ENCODE measurements at places on chromosomes 16 and 17.

DNA sequence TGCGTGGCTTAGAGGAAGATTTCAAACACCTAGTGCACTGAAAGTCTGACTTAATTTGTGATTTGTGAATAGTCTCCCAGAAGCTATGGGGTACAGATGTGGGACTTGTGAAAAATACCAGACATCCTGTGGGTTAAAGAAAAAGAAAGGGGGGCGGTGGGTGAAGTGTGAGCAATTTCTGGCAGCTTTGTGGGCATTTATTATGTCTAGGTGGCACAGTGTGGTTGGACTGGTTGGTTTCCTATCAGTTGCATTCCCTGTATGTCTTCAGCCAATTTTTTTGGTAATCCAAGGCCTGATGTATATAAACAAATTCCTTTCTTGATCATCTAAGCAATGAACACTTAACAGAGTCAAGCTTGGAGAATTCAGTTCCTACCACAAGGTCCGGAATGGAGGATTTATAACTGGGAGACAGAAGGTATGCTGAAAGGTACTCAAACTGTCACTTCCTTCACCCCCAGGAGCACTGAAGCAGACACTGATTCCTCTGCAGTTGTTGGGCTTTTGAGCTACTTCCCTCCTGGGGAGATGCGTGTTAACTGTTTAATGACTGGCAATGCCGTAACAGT lies 211.6 kb downstream of the WWOX start:
- DNase-seq, result no peak

- no peak for DNase-seq
These were observed 53.9 kb upstream of the ACSF3 start for GRCh38 chr16:89039756-89040155.

DNA sequence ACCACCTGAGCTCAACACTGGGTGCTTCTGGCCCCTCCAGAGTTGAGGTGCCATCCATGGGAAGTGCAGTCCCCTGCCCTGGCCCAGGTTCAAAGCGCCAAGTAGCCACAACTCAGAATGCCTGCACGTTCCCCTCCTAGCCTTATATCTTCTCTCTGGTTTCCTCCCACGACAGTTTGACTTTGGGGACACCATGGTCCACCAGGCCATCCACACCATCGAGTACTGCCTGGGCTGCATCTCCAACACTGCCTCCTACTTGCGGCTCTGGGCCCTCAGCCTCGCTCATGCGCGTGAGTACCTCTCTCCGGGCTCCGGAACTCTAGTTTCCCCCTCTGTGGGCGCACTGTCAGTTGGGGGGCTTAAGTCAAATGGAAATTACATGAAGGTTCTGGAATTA lies 22.4 kb upstream of the NAGLU start:
- DNase-seq, result no peak

DNA sequence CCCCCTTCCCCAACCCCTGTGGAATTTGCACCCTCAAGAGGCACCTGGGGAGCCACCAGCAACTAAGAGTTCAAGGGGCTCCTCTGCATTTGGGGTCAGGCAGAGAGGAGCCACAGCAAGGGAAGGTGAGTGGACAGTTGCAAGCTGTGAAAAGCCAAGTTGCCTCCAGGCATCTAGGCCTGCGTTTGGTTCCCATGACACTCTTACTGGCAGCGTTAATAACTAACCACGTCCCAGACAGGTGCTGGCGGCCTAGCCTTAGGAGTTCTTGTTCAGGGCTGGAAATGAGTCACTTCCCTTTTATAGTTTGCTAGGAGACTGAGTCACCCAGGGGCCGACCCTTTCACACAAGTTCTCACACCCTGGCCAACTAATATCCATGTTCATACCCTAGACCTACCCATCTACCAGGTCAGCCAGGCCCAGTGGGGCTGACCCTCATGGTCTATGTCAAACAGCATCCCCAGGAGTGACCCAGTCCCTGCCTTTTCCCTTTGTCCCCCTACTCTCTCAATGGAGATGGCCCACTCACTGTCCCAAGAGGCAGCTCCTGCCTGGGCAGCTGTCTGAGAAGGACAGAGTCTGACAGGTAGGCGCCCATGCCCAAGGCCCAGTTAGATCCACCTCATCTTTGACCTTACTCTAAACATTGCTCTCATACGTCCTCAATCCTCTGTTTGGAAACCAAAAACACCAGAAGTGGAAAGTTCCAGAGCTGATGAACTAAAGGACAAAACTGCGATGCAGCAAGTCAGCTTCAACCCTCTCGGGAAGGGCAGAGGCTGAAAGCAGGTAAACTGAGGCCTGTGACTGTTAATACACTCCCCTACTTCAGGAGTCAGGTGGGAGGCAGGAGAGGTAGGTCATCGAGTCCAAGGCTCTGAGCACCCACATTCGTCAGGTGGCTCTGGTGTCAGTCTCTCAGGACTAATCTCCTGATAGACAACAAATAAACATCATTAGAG lies 300.6 kb downstream of the SOX9 start:
- DNase-seq, result peak; percentile 15

DNA sequence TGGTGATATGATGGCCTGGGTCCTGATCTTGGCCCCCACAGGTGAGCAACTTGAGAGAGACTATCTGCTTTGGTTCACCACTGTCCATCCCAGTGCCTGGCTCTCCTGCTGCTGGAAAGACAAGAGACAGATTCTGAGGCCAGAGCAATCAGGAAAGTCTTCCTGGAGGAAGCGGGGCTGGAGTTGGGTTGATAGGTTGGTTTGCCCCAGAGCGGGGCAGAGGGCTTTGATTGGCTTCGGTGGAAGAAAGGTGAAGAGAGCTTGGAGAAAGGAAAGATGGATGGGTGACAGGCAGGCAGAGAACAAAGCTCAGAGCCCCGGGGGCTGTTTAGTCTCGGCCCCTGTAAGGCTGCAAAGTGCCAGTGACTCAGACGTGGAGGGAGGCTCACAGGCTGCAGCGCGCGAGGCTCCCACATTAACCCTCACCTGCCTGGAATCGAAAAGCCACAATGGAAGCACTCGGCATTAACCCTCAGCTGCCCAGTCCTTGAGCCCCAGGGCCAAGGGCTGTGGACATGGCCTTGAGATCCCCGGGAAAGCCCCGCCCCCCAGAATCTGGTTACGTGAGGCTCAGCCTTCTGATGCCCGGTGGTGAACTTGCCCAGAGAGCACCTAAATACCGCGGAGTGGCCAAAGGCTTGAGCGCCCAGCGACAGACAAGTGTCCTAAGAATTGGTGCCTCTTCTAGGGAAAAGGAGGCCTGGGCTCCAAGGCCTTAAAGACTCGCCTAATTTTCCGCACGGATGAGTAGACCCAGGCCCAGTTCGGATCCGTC lies 996 bp upstream of the CPNE2 start:
- DNase-seq, result no peak

DNA sequence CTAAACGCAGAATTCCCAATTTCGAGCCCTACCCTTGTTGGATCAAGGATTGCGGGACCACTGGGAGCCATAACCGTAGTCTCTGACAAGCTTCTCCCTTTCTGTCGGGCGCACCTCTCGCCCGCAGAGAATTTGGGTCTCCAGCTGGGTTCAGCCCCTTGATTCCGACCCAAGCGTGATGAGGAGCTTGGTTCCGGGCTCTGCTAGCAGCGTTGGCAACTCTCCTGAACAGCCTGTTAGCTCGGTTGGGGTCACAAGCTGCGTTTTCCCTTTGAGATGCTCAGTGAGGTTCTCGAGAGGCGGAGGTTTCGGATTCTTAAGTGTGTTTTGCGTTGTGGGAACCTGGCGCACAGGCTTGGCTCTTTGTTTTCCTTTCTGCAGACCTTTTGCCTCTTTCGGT lies 655 bp downstream of the ATXN1L start:
- no peak for DNase-seq

DNA sequence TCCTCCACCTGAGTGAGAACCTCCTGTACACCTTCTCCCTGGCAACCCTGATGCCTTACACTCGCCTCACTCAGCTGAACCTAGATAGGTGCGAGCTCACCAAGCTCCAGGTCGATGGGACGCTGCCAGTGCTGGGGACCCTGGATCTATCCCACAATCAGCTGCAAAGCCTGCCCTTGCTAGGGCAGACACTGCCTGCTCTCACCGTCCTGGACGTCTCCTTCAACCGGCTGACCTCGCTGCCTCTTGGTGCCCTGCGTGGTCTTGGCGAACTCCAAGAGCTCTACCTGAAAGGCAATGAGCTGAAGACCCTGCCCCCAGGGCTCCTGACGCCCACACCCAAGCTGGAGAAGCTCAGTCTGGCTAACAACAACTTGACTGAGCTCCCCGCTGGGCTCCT lies 679 bp downstream of the GP1BA start:
- no peak for DNase-seq

GRCh38 chr17:28615260-28615940 lies 1.4 kb upstream of the RSKR start:
- DNase-seq, result no peak

DNA sequence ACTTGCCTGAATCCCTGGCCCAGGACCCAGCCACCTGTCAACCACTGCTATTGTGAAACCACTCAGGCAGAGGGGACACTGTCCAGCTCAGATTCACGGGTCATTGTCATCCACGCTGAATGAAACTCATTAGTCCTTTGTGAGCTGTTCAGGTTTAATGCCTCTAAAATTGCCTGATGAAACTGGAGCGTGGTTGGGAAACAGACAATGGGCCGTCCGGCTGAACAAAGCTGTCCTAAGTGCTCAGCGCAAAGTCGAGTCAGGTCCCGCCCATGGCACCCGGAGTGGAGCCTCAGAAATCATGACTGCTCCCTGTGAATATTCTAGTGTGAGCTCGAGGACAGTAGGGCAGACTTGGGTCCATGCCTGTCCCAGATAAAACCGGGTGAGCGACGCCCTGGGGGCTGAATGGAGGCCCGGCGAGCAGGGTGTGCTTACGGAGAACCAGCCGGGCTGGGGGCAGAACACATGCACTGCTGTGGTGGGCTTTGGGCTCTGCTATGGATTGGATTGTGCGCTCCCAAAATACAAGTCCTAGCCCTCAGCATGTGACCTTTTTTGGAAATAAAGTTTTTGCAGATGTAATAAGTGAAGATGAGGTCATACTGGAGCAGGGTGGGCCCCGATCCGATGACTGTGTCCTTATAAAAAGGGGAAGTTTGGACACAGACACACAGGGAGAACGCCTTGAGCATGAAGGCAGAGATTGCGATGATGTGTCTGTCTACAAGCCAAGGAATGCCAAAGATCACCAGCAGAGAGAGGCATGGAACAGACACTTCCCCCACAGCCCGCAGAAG lies 12.9 kb upstream of the CMIP start:
- DNase-seq, result no peak

DNA sequence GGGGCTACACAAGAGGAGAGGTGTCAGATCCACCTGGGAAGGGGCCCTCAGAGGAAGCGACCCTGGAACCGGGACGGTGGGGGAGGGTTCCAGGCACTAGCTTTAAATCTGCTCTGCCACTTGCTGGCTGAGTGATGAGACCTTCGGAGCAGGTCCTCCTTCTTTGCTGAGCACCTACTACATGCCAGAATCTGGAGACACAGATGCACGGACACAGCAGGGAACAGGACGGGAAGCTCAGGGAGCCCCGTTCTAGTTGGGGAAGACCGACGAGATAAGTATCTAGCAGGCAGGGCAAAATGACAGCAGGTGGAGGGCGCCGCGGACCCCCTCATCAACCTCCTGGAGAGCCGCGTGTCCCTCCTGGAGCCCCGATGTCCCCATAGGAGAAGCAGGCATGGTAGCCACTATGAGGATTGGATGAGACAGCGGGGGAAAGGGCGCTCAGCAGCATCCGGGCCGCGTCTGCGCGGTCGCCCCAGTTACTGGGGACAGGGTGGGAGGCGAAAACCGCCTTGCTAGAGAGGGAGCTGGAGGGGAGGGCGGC lies 27.2 kb downstream of the SBK1 start:
- no peak for DNase-seq

DNA sequence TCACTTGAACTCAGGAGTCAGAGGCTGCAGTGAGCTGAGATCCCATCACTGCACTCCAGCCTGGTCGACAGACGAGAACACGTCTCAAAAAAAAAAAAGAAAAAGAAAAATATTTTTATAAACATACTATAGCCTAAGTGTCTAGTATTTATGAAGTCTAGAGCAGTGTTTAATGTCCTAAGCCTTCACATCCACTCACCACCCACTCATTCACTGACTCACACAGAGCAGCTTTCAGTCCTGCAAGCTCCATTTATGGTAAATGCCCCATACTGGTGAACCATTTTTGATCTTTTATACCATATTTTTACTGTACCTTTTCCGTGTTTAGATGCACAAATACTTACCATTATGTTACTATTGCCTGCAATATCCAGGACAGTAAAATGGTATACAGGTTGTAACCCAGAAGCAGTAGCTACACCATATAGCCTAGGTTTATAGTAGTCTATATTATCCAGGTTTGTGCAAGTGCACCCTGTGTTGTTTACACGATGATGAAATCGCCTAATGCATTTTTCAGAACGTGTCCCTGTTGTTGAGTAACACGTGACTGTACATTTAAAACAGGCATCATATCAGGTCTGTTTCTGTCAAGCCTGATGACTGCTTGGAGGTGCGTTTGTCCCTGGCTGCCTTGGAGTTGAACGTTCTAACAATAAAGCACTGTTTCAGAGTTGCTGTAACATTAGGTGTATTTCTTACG lies 10.1 kb downstream of the NUDT7 start:
- no peak for DNase-seq

DNA sequence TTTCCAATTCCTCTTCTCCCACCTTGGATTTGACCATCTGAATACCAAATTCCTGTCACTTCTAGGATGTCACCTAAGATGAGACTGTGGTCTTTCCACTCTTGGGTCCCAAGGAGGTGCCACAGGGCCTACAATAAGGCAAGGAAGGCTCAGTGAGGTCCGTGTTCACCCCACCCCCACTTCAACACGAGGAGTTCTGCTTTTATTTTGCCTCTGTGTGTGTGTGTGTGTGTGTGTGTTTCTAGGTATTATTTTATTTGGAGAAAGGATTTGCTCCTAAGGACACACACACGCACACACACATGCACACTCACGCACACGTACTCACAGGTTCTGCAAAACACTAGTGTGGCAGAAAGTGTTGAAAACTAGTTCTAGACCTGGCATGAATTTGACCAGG lies 24.5 kb upstream of the PHOSPHO1 start:
- no peak for DNase-seq

GRCh38 chr17:77086433-77087010 lies 54.2 kb upstream of the SEC14L1 start:
- peak; percentile 68 for DNase-seq

- DNase-seq, result no peak
These were observed 35.7 kb upstream of the SSTR5 start for GRCh38 chr16:1036726-1037393.

- DNase-seq, result no peak
These were observed 528 bp downstream of the TERB1 start for GRCh38 chr16:66800856-66801255.

DNA sequence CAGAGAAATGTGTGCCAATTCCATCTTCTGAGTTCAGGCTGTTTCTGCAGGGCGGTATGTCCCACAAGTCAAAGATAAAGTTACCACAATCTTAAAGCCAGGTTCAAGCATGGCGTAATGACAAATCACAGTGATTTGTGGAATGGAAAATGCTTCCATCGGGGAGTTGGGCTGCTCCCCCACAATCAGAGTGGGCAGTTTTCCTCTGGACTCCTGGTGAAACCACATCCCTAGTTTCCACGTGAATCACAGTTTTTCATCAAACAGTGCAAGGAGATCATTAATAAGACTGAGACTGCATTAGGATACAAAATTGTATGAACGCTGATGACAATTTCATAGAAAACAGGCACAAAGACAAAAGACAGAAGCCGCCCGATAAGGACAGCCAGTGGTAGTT lies 3.6 kb downstream of the LITAF start:
- DNase-seq, result no peak

- DNase-seq, result no peak
These were observed 493.7 kb upstream of the ERCC4 start for GRCh38 chr16:13426269-13426668.

- DNase-seq, result no peak
These were observed 35.9 kb downstream of the TMEM11 start for GRCh38 chr17:21177854-21178600.
